Stimulated activated CD8-positive, alpha-beta memory T cell treated with anti-CD3 and anti-CD28 coated beads, Interleukin-7, amount 100 ng/mL, for 1 hour (primary cell): ENCODE measurements at places on chromosomes 6 and 20.

GRCh38 chr6:137638926-137639706 is 144.9 kb upstream of the OLIG3 start:
- no peak for DNase-seq

DNA sequence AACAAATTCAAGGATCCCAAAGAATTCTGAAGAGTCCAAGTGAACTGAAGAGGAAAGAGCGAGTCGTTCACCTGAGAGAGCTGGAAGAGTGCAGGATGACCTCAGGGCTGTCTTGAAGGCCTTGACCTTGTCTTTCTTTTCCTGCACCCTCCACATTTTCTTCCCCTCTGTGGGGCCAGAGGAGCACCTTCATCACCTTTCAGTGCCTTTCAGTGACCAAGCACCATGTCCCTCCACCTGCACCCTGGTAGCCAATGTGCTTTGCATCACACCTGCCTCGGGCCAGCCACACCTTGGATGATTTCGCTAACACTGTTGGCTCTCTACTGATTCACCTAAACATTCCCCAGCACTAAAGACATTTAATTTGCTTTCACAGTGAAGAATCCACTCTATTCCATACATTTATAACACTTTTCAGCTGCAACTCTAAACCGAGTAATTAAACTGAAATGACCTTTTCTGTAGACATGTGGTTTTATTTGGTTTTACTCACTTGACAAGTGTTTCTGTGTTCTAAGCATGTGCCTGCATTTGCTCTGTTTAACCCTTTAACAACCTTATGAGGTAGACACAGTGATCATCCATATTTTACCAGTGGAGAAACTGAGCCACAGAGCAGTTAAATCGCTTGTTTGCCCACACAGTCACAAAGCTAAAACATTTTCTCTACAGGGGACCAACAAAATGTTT is 121.3 kb upstream of the CST7 start:
- DNase-seq: no peak

DNA sequence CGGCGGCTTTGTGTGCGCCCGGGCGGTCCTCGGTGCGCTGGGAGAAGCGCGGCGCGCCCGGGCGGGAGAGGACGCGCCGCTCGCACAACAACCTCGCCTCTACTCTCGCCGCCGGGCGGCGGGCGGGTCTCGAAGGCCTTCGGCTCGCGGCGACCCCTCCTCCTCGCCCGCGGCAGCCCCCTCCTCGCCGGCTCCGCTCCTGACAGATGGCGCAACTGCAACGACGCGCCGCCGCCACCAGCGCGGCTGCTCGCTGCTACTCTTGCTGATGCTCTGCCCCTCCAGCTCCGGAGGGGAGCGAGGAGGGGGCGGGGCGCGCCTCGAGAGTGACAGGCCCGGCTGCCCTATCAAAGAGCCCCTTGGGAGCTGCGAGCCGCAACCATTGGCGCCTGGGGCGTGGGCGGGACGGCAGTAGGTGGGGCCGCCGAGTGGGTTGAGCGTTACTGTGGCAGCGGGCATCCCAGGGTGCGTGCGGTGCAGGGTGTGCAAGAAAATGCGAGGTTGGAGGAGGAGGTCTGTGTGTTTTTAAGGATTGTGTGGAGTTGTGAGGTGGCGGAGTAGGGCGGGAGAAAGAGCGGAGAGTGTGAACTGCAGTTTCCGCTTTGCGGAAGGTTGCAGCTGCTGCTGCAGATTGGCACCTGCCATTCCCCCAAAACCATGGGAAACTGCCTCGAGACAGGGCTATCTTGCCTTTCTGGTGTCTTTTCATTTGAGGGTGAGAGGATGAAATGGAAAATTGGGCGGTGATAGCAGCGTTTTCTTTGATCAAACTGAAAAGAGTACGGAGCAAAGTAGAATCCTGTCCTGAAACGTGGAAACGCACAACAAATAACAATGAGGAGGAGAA is at the start of gene FYN:
FYN (minus strand) TSS at position 275 of the 847 bp plus-strand sequence. CDS start 153,401 bp downstream, outside the sequence.
- DNase-seq: peak; percentile 98

DNA sequence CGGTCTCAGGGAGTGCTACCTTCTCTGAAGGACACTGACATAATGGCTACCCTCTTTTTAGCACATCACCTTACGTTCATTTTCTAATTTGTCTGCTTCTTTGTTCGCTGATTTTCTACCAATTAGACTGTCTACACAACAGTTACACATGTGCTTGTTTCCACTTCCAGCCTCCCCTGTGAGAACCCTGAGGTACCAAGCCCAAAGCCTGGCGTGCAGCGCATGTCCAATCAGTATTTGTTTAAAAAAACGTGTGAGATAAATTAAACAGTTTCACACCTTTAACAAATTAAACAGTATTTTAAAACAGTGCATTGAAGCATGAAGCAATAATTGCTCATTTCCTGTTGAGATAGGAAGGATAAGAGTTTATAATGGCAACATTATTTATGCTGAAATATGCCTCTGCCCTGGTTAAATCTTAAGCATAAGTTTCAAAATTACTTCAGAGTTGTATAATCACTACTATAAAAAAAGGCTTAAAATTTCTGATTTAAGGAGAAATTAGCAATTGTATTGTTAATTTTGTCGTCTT is 88.9 kb downstream of the MAP3K5 start:
- DNase-seq: no peak

GRCh38 chr6:155183095-155183494 is 80.7 kb upstream of the CLDN20 start:
- no peak for DNase-seq

DNA sequence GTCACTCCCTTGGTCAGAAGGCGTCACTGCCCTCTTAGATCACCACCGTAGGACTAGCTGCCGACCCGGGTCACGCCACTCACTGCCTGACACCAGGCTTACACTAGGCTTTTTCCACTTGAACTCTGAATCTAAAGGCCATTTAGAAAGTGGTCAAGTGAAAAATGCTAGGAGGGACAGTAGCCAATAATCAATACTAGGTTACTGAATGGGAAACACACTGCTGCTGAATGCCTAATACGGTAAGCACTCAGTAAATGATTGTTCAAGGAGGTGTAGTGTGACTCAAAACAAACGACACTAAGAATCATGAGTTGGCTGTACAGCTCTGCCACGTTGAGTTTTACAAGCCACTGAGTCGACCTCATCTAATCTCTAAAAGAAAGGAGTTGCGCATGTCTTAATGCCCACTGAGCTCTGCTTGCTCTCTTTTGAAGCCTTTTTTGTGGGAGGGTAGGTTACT is 760 bp upstream of the IBTK start:
- DNase-seq: no peak

GRCh38 chr20:7003598-7003997 is 236.1 kb downstream of the BMP2 start:
- DNase-seq: no peak

- DNase-seq: no peak
These were observed 5.6 kb upstream of the GRM4 start for GRCh38 chr6:34151321-34152041.

- DNase-seq: no peak
These were observed 235 bp downstream of the MAP7 start for GRCh38 chr6:136550045-136550329.
